ENCODE measurements at places on chromosomes 11 and 22.

DNA sequence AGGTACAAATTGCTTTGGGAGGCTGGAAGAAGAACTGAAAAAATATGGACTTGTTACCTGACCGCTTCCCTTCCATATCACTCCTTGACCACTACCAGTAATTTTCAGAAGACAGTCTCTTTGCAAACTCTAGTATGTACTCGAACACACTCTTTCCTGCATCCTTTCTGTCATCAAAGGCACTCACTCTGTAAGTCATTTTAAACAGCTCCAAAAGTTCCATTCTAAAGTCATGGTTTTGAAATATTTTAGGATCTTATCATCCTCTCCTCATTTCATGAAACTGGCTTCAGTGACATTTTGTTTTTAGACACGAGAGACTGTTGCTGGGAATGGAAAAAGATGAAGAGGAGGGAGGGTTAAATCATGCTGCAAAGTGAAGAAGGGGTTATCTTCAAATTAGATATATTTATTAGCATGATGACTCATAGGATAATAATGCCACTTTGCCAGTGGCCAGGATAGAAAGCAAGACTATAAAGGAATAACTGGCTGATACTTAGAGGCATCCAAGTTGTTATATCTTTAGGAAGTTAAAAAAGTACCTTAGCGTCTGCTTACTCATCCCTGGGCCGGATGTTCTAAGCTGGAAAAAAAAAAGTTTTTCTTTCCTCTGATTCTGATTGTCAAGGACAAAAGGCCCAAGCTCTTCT lies 549.3 kb downstream of the METTL15 start:
- DNase-seq, result no peak

- no peak for DNase-seq
Measured at GRCh38 chr11:8719211-8719649, 36.6 kb downstream of the RPL27A start.

DNA sequence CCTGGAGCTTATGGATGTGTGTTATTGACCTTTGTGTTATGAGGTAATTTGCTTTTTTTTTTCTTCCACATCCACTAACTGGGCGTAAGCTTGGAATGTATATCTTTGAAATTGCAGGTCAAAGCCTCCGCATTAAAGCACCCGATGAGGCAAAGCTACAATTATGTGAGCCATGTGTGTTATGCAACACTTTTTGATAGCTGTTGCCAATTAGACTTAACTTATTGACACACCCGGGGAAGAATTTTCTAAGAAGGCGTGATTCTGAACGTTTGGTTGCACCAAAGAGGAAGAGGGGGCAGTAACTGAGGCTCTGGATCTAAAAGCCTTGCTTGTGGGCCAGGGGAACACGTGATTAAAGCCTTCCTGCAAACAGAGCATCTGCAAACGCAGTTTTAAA lies 610 bp upstream of the TEX12 start:
- no peak for DNase-seq

GRCh38 chr11:12674571-12674935 lies 332 bp downstream of the TEAD1 start:
- DNase-seq, result no peak
